Activated CD4-positive, alpha-beta T cell treated with anti-CD3 and anti-CD28 coated beads for 1 hour (primary cell): ENCODE measurements at places on chromosomes 6 and 20.

GRCh38 chr20:15039088-15039752, 701.8 kb upstream of the FLRT3 start:
- no peak for DNase-seq

DNA sequence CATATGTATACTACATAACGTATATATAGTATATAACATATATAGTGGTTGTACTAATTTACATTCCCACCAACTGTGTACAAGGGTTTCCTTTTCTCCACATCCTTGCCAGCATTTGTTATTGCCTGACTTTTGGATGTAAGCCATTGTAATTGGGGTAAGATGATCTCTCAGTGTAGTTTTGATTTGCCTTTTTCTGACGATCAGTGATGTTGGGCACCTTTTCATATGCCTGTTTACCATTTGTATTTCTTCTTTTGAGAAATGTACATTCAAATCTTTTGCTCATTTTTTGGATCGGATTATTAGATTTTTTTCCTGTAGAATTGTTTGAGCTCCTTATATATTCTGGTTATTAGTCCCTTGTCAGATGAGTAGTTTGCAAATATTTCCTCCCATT, 11.4 kb downstream of the SYNJ2 start:
- DNase-seq: no peak

DNA sequence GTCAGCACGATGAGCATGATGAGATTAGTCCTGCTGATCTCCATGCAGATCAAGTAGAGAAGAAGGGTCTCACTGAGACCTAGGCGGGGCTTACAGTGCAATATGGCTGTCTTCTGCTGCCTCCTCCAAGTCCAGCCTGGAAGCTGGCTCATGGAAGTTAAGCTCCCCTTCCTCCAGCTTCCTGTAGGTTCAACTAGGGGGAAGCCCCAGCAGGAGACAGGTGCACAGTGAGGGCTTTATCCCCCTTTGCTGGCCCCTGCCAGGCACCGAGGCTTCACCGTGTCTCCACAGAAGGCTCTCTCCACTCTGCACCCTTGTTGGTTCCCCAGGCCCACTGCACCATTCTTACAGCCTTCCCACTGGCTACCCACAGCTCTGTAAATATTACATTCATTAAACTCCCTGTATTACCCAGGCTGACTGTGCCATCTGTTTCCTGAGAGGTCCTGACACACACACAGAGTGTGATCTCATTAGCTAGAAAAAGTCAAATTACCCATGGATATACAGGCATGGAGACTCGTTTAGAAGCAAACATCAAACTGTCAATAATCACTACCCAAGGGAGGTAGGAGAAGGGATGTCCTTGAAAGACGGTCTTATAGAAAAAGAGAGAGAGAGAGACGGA, 90.4 kb downstream of the SLC2A10 start:
- DNase-seq: no peak

DNA sequence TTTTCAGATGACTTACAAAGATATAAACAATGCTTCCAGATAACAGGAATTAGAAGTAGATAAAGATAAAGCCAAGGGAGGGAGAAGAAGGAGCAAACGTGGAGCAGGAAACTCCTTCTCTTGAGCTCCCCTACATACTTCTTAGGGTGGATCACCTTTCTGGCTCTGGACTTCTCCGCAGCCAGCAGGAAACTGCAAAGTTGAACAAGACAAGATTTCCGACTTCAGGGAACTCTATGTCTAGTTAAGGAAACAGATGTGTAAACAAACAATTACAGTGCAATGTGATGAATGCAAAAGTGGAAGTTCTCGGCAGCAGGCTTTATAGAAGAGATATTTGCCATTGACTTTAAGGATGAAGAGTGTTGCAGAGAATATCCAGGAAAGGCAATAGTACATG, 134.0 kb upstream of the MARCKS start:
- DNase-seq: no peak

DNA sequence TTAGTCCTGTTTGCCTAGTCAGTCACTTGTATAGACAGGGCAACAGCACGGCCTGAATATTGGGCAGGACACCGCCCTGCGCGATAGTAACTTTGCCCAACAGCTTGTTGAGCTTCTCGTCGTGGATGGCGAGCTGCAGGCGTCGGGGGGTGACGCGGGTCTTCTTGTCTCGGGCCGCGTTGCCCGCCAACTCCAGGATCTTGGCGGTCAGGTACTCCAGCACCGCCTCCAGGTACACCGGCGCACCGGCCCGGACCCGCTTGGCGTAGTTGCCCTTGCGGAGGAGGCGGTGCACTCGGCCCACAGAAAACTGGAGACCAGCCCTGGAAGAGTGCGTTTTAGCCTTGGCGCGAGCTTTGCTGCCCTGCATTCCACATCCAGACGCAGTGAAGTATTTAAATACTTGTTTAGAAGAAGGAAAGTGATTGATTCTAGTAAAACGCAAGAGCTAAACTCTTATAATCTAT, 92.8 kb upstream of the BTN3A2 start:
- DNase-seq: peak; percentile 31

GRCh38 chr6:118558464-118559217, 10.5 kb downstream of the PLN start:
- no peak for DNase-seq

GRCh38 chr6:131258816-131259476, 123.7 kb downstream of the AKAP7 start:
- DNase-seq: no peak

DNA sequence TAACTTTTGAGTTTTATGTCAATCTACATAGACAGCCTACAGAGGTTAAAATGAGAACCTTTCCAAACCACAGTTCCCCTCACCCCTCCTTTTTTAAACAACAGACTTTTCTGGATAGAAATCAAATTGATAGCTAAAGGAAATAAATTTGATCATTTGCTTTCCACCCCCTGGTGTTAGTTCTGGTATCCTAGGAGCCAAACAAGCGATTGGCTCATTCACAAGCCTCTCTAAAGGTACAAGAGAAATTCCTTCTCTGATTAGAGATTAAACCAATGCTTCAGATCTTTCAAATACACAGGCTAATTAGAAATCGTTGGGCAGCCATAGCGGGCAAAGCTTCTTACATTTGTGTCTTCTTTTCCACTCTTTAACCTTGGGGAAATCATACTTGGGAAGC, 232.3 kb downstream of the TBC1D7 start:
- no peak for DNase-seq

DNA sequence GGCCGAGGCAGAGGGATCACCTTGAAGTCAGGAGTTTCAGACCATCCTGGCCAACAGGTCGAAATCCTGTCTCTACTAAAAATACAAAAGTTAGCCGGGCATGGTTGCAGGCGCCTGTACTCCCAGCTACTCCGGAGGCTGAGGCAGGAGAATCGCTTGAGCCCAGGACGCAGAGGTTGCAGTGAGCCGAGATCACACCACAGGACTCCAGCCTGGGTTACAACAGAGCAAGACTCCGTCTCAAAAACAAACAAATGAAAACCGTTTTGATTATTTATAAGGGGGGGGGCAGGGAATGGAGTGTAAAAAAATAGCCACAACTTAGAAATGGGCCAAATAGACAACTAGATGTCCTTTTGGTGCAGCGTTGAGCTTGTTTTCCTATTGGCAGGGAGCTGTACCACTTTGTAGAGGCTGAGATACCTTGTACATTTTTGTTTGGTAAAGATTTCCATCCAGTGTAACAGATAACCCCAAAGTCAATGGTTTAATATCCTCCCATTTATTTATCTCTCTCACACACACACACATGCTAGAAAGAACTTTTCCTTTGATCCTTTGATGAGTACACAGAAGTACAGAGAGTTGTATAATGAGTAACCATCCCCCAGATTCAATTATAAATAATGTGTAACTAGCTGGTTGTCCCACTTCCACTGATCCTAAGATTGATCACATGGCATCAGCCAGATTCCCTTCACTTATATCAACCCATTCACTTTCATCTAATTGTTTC, 477.5 kb downstream of the PRKN start:
- DNase-seq: no peak

DNA sequence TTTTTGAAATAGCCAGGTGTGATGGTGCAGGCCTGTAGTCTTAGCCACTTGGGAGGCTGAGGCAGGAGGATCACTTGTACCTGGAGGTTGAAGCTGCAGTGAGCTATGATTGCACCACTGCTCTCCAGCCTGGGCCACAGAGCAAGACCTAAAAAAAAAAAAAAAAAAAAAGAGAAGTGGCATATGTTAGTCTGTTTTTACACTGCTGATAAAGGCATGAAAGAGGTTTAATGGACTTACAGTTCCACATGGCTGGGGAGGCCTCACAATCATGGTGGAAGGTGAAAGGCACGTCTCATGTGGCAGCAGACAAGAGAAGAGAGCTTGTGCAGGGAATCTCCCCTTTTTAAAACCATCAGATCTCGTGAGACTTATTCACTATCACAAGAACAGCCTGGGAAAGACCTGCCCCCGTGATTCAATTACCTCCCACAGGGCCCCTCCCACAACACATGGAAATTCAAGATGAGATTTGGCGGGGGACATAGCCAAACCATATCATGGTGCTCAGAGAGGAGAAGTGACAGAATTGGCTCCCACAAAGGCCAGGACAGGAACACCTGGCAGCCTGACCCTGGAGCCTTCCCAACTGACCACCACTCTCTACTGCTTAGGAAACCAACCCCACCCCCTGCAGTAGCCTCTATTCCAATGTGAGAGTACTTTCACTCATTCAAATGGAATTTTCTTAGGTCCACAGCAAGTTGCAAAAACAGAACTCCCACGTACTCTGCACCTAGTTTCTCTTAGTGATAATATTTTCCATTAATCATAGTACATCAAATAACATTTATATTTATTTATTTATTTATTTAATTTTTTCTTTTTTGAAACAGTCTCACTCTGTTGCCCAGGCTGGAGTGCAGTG, 29.8 kb downstream of the ARHGAP40 start:
- DNase-seq: no peak
